ENCODE measurements at places on chromosomes 13 and 19. TPM values are rescaled to one million over a fixed set of nuclear protein-coding genes. Genes with fewer than 3 reads are reported as not detected.

CEACAM4 gene
- total RNA-seq: not detected

SYT3 gene
- 0.20 TPM for total RNA-seq

DHDH gene
- total RNA-seq: 0.17 TPM

TEX101 gene
- not detected for total RNA-seq

NPAS1 gene
- total RNA-seq: 0.79 TPM

KLK14 gene
- total RNA-seq: not detected

NECTIN2 gene
- total RNA-seq: 85.9 TPM

RFPL4A gene
- not detected for total RNA-seq

OR4F17 gene
- total RNA-seq: not detected

FAM216B gene
- not detected for total RNA-seq

Data from smooth muscle cell of the pulmonary artery (primary cell).